NCI-H1417 (cell line): ENCODE measurements at places on chromosomes 3 and 15.
A peak's percentile ranks its signal among the peaks of the same experiment; 100 is the strongest.

DNA sequence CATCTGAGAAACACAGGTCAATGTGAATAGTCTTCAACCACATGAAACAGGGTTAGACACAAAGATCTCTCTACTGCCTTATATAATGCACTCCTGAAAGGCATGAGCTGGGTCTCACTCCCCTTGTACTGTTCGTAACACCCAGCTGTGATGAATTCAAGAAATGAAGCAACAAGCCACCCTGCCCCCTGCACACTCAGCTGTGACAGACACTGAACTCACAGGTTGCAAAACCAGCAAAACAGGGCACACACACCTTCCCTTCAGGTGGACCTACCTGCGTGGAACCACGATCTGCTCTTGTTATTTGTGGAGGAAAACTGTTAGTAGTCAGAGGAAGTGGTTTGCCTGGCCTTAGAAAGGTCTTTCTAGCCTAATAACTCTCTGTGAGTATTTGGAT lies 64.5 kb downstream of the CERS3 start:
- no peak for DNase-seq

GRCh38 chr3:184710870-184711492 lies 883 bp downstream of the MAGEF1 start:
- peak; percentile 75 for DNase-seq

DNA sequence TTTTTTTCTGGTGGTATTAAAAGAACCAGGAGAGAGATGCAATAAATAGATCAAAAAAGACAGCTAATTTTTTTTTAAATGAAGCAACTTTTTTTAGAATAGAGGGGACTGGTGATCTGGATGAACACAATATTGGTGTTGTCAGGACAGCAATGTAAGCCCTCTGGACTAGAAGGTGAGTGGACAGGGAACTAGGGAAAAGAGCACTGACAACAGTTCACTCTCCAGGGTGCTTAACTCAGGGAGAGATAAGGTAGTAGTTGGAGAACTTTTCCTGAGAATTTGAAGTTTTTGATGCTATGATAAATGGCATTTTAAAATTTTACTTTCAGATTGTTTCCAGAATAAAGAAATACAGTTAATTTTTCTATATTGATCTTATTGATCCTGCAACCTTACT lies 158.3 kb upstream of the STAC start:
- DNase-seq: no peak

- no peak for DNase-seq
Observed at GRCh38 chr3:194470615-194471014, 16.2 kb downstream of the ATP13A3 start.

GRCh38 chr3:186442162-186442561 lies 80.1 kb upstream of the DGKG start:
- DNase-seq: no peak

GRCh38 chr3:172914854-172915253 lies 164.3 kb downstream of the ECT2 start:
- DNase-seq: no peak
